Activated T-cell treated with anti-CD3 and anti-CD28 coated beads, Interleukin-2, amount 50 U/mL, for 48 hours (primary cell): ENCODE measurements at places on chromosomes 3 and 15.

- DNase-seq = no peak
Observed at GRCh38 chr3:183845090-183845489, 19.7 kb upstream of the MAP6D1 start.

- no peak for DNase-seq
Observed at GRCh38 chr3:194672876-194673275, 885 bp upstream of the LSG1 start.

GRCh38 chr15:22945071-22945470 is 35.1 kb downstream of the CYFIP1 start:
- no peak for DNase-seq

DNA sequence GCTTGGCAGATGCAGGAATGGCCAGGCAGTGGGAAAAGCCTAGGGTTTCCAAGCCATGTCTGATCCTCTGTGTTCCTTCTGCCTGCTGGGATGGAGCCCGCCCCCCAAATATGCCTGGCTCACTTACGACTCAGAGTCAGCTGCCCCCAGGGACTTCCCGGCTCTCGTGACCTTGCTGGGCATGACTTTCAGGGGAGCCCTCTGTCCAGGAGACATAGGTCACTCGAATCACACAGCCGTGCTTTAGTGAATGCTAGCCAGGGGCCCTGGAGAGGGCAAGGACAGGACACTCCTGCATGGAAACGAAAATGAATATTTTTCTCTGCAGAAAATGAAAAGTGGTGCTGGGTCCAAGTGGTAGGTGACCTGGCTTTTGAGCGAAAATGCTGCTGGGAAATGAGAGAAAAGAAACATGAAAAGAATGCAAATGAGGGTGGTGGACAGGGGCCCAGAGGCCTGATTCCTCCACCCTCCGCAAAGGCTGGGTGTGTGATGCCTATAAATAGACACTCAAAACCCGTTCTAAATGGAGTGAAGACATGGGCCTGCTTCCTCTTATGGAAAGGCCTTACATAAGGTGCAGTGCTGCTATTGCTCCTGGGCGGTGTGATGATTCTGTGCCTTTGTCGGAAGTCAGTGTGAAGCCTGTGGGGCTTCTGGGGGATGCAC is 107.4 kb downstream of the APBA2 start:
- no peak for DNase-seq

GRCh38 chr3:42701371-42702065 is 1.1 kb downstream of the HHATL start:
- peak; percentile 72 for DNase-seq

DNA sequence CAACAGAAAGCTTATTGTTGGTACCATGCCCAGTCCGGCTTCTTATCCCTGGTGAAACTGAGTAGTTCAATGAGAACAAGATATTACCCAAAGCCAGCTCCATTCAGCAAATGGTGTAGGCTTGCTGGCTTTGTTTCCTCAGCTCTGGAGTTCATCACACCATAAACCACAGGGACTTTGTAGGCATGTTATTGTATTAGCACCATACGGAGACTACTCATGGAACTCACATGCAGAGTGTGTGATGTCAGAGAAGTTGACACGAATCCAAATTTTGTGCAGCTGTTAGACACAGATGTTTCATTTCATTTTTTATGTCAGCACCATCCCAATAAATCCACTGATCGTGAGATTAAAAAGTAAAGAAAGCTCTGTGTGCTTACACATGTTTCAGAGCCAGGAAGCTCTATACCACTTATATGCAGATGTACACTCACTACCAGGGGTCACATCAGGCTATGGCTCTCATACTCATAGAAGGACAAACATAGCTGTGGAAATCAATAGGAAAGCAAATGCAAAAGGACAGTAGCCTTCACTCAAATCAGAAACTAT is 63.4 kb upstream of the LEKR1 start:
- no peak for DNase-seq

DNA sequence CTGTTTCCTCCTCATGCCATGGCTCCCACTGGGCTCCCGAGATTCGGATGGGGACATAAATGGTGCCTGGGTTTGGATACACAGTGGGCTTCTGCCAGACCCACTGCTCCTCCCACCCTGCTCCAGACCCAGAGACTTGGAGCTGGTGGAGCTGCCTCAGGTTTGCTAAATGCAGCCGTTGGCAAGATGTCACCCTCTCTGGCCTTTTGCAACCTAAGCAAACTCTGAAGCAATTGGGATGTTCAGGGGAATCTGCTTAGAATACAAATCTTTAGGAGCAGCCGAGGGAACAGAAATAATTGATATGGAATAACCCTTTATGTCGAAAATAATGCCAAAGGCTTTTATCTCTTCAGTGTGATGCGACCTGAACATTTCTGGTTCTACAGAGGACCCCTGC is 33.4 kb downstream of the PRICKLE2 start:
- DNase-seq = no peak

- DNase-seq = no peak
Observed at GRCh38 chr3:184040010-184040409, 8.5 kb downstream of the HTR3D start.

GRCh38 chr3:136196064-136196400 is at the start of gene MSL2:
MSL2 (minus strand) TSS chr3:136196335; CDS start chr3:136195113, 1,222 bp downstream.
- DNase-seq = no peak
